ENCODE measurements at places on chromosomes 5 and 9. TPM values are rescaled to one million over a fixed set of nuclear protein-coding genes. Genes with fewer than 3 reads are reported as not detected.

DNA sequence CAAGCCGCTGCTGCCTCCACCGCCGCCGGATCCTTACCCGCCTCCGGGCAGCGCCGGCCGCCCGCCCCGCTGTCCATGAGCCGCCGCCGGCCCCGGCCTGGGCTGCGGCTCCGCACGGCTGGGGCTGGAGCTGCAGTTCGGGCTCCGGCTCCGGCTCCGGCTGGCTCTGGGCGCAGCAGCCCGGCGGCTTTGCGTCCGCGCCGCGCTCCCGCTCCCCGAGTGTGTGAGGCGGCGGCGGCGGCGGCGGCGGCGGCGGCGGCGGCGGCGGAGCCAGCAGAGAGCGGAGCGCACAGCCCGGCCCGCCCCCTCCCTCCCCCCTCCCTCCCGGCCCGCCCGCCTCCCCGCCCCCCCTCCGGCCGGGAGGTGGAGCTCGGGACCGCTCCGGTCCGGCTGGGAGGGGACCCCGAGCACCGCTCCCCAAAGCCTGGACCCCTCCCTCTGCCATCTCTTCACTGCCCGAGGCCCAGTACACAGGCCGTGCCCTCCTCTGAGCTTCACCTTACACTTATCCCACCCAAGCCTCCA, at the start of gene PCDH1:
PCDH1 (minus strand) TSS at position 225 of the 525 bp plus-strand sequence; CDS start at position 77, 148 bp downstream.
- DNase-seq, result peak; percentile 78

DNA sequence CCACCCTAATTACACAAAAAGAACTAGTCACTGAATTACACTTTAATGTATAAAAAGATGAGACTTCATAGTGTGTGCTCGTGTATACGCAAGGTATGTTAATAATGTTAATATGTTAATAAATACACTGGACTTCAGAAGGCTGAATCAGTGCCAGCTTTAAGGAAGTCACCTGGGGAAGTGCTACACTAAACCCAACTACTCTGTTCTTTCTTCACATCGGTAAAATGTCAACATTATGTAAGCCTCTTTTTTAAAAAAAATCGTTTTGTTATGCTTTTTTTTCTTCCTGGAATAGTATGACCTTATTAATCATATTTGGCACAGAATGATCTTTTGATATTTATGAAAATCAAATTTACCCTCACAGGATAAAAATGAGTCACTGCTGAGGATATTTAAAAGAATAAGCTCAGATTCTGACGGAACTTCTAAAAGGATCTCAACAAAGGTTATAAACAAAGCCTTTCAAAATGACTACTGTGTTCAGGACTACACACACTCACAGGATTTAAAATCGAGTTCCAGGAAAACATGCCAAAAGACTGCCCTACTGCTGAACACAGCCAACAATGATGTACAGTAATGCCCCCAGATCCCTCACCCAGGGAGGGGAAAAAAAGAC, 75.9 kb downstream of the AUH start:
- no peak for DNase-seq

- no peak for DNase-seq
Observed at GRCh38 chr5:23208959-23209431, 298.4 kb upstream of the PRDM9 start.

The AK6 gene
- 49.3 TPM for polyA plus RNA-seq

The CD14 gene
- polyA plus RNA-seq, result 115 TPM

The DMRT3 gene
- not detected for polyA plus RNA-seq

GRCh38 chr9:81759680-81760215, 70.4 kb upstream of the TLE1 start:
- DNase-seq, result peak; percentile 58

DNA sequence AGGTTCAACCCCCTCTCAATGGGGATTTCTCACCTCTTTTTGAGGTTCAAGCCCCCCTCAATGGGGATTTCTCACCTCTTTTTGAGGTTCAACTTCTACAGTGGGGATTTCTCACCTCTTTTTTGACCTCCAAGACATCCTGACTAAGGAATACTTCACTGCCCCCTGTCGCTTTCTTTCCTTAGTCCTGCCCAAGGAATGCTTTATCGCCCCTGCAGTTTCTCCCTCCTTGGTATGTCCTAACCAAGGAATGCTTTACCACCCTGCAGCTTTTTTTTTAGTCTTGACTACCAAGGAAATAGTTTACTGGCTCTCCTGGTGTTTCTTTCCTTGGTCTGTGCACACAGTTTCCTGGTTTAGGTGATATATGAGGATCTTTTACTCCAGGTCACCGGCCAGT, 9.6 kb upstream of the IRGM start:
- DNase-seq, result no peak

GRCh38 chr5:60843936-60844905, at the start of gene ELOVL7:
TSS of gene ELOVL7 (minus strand) at chr5:60844269. CDS start at chr5:60787397, 56,872 bp downstream.
- peak; percentile 80 for DNase-seq

The NTRK2 gene
- 0.88 TPM for polyA plus RNA-seq

DNA sequence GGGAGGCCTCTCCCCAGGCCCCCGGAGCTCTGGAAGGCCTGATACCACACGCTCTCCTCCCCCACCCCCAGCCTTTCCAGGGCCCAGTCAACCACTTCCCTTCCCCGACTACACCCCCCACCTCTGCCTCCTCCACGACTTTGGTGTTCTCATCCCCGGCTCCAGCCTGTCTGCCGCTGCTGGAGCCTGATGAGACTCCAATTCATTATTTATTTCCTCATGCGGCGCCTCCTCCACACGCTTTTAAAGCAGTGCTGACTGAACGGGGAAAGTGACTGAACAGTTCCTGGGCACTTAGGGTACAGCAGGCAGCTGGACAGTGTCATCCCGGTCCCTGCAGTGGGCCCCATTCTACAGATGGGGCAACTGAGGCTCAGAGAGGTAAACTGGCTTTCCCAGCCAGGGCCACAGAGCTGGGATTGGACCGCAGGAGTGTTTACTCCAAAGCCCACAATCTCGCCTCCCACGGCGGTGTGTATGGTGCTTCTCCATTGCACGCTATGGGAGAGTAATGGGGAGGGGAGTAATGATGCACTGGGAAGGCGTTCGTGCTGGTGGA, 15.9 kb upstream of the RPL26L1 start:
- peak; percentile 64 for DNase-seq

- DNase-seq, result no peak
Observed at GRCh38 chr5:118325931-118326330, 662.4 kb downstream of the DTWD2 start.

DNA sequence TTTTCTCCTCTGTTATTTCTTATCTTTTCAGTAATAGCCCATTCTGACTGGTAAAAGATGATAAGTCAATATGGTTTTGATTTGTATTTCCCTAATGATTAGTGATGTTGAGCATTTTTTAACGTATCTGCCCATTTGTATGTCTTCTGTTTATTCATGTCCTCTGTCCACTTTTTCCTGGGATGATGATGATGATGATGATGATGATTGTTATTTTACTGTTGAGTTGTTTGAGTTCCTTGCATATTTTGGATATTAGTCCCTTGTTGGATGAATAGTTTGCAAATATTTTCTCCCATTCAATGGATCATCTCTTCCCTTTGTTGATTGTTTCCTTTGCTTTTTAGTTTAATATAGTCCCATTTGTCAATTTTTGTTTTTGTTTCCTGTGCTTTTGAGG, 27.0 kb downstream of the UTP15 start:
- no peak for DNase-seq

DNA sequence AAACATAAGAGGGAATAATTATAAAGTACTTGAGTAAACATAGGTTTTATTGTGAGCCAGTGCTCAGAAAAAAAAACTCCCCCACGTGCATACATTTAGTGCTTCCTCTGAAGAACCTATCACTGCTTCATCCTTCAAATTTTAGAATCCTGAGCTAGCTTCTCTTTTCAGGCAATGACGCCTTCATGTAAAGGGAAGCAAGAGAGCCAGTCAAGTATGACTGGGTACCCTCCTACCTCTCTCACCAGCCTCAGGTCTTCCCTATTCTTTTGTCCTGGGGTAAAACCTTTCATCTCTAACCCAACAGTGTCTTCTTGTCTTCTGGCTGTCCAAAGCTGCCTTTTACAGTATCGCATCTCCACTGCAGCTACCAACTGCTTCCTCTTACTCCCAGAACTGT, 32.0 kb downstream of the PLPP1 start:
- no peak for DNase-seq

DNA sequence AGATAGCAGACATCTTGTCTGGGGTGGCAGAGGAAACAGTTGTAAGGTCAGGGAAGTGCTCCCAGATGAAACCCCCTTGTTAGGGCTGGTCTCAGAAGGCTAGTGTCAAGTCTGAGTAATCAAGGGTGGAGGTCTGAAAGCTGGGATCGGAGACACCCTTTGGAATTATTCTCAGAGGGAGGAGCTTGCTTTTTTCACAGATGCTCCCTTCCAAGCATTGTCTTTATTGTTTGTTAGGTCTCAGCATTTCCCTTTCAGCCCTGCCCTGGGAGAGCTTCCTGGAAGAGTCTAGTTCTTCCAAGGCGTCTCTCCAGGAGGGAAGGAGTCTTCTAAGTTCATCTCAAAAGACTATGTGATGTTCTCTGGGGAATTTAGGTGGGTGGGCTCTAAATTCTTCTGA, 3.2 kb downstream of the TEK start:
- no peak for DNase-seq

The FOXD1 gene
- polyA plus RNA-seq, result 0.25 TPM

GRCh38 chr5:92838253-92838652, 742.8 kb downstream of the NR2F1-AS1 start:
- DNase-seq, result no peak

The PTPDC1 gene
- 7.8 TPM for polyA plus RNA-seq

GRCh38 chr5:171965745-171966144, 40.7 kb downstream of the FBXW11 start:
- DNase-seq, result no peak

GRCh38 chr5:68953231-68953874, 140.5 kb upstream of the SLC30A5 start:
- no peak for DNase-seq

DNA sequence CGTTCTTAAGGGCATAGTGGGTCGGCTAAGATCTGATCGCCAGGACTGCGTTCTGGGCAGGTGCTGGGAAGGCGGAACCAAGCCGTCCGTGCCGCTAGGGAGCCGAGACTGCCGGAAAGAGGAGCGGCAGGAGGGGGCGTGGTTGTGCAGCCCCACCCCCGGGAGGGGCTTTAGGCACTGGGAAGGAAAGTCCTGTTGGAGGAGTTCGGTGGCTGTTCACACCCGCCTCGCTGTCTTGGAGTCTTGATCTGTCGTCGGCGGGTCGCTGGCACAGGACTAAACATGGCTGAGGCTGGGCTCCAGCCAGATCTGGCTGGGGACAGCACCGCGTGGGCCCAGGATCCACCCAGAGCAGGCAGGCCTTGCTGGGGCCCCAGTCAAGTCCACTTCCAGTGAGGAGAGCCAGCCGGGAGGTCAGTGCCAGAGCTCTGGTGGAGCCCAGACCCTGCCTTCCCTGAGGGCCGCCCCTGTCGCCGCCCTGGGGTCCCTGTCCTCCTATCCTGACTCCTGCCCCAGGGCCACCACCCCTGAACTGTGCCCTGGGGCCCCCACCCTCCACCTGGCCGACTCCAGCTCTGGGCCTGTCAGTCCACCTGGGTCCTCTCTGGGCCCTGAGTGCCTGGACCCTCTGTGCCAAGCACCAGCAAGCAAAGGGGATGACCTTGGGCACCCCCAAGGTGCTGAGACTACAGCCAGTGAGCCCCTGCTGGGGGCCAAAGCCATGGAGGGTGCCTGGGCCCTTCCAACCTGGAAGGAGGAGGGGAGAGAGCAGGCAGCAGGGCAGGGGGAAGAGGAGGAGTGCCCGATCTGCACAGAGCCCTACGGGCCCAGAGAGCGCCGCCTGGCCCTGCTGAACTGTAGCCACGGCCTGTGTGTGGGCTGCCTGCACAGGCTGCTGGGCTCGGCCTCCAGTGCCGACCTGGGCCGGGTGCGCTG, 4.5 kb downstream of the RNF208 start:
- DNase-seq, result no peak

DNA sequence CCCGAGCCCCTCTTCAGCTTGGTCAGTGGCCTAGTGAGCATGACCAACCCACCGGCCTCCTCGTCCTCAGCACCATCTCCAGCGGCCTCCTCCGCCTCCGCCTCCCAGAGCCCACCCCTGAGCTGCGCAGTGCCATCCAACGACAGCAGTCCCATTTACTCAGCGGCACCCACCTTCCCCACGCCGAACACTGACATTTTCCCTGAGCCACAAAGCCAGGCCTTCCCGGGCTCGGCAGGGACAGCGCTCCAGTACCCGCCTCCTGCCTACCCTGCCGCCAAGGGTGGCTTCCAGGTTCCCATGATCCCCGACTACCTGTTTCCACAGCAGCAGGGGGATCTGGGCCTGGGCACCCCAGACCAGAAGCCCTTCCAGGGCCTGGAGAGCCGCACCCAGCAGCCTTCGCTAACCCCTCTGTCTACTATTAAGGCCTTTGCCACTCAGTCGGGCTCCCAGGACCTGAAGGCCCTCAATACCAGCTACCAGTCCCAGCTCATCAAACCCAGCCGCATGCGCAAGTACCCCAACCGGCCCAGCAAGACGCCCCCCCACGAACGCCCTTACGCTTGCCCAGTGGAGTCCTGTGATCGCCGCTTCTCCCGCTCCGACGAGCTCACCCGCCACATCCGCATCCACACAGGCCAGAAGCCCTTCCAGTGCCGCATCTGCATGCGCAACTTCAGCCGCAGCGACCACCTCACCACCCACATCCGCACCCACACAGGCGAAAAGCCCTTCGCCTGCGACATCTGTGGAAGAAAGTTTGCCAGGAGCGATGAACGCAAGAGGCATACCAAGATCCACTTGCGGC, 1.8 kb downstream of the EGR1 start:
- DNase-seq, result peak; percentile 86

DNA sequence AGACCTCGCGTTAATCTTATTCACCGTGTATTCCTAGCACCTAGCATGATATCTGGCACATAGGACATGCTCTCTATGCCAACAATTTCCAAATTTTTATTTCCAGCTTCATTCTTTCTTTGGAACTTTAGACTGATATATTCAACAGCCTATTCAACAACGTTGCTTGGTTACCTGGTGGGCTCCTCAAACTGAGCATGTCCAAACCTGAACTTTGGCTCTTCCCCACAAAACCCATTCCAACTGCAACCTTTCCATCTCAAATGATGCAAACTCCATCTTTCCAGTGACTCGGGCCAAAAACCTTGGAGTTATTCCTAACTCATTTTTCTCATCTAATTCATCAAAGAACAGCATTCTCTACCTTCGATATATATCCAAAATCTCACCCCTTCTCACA, 525.2 kb downstream of the AGTPBP1 start:
- no peak for DNase-seq

DNA sequence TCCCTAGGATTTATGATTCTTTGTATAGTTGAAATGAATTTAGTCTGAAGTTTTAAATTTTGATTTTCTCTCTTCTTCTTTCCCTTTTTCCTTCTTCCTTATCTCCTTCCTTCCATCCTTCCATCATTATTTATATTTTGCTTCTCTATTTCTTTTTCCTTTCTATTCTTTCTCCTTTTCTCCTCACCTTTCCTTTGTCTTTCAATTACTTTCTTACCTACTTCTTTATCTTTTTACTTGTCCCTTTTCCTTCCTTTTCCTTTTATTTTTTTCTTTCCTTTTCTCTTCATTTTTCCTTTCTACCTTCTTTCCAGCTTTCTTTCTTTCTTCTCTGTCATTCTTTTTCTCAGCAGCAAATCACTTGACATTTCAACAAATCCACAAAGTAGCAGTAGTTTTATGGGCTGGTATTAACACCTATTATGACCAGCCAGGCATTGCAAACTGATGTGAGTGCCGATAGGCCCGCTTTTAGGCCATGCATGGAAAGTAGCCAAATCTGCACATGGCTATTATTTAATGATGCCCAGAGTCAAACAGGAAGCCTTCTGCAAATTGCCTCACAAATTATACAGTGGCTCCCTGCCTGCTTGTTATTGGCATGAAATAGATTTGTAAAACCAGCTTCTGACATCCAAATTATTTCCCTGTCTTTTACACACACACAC, 37.1 kb upstream of the NR3C1 start:
- DNase-seq, result no peak

- no peak for DNase-seq
Observed at GRCh38 chr9:87599901-87600610, 102.4 kb downstream of the DAPK1 start.

All from aorta (tissue), 5 donors.